ENCODE measurements at places on chromosomes 11 and 22.

- no peak for DNase-seq
Observed at GRCh38 chr11:75902631-75903030, 87.6 kb downstream of the UVRAG start.

DNA sequence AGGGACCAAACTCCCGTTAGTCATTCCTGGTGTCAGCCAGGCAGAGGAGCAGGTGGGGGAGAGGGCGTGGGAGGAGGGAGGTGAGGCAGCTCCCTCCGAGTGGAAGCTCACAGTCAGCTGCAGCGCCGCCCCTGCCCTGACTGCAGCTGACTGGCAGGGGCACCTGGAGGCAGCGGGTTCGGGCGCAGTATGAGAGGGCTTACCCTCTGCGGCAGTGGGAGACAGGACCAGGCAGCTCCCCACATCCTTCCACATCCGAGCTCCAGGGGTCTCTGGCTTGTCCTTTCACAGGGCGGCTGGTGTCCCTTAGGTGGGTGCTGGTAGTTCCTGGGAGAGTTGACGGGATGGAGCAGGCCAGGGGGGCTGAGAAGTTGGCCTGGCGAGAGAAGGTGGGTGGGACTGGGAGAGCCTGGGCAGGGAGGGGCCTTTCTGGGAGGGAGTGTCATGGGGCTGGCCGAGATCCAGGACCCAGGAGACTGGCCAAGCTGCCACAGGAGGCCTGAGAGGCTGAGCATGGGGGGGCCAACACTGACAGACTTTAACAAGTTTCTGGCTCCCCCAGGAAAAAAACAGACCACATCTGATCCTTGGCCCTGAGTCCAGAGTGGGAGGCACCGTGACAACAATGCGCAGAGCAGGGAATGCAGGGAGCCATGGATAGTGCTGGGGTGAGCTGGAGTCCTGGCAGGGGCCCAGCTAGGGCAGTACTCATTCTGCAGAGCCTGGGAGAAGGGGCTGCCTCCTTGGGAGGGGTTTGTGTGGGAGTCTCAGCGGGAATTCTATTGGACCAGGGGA lies 4.9 kb downstream of the ADORA2A start:
- DNase-seq: peak; percentile 26

GRCh38 chr11:72326151-72326848 lies 82.3 kb upstream of the PHOX2A start:
- DNase-seq: peak; percentile 38

DNA sequence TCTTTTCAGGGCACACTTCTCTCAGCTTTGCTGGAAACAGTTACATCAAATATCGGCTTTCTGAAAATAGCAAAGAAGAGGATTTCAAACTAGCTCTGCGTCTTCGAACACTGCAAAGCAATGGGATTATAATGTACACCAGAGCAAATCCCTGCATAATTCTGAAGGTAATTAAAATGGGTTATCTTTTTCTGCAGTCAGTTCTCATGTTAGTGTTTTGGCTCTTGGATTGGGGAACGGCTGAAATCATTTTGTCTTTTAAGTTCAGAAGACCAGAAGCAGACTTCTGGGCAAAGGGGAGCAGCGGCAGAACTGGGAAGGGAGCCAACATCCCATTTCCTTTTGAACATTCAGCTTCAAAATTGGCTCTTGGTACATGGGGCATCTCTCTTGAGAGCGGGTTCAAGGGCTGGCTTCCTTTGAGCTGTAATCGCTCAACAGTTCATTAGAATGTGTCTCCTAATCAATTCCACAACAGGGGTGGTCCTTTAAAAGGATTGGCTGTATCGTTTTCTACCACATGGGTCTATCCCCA lies 110.2 kb upstream of the MTNR1B start:
- DNase-seq: no peak

GRCh38 chr11:3609416-3610265 lies 32.2 kb downstream of the ART5 start:
- DNase-seq: no peak

GRCh38 chr11:104792861-104793260 lies 105.4 kb downstream of the CASP12 start:
- DNase-seq: no peak

DNA sequence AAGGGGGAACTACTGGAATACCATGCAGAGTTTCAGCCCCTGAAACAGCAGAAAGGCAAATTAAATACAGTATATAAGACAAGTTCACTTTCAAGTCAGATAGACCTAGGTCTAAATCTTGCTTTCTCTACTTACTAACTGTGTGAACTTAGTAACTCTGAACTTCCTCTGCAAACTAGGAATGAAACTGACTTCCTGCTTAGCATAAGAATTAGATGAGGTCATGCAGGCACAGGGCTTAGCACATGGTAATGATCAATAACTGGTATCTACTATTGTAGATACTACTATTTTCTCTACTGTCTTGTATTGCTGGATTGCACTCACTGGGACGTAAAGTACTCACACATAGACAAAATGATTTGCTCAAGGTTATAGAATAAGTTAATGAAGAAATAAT lies 51.5 kb upstream of the MTNR1B start:
- DNase-seq: no peak

DNA sequence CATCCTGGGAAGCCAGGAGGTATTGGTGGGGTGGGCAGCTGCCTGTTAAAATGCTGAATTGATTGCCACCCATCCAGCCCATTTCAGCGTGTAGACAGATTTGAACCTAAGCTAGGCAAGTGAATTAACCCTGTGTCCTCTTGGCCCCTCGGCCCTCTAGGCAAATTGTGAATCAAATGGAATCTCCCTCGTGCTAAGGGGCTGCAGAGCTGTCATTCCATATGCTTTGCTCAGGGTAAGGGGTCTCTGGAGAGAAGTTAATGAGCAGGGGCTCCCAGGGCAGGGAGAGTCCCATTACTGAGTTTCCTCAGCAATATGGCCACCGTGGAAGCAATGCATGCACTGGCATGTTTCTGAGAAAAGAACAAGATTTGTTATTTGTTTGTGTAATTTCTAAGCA lies 117.7 kb upstream of the RCN1 start:
- DNase-seq: no peak

DNA sequence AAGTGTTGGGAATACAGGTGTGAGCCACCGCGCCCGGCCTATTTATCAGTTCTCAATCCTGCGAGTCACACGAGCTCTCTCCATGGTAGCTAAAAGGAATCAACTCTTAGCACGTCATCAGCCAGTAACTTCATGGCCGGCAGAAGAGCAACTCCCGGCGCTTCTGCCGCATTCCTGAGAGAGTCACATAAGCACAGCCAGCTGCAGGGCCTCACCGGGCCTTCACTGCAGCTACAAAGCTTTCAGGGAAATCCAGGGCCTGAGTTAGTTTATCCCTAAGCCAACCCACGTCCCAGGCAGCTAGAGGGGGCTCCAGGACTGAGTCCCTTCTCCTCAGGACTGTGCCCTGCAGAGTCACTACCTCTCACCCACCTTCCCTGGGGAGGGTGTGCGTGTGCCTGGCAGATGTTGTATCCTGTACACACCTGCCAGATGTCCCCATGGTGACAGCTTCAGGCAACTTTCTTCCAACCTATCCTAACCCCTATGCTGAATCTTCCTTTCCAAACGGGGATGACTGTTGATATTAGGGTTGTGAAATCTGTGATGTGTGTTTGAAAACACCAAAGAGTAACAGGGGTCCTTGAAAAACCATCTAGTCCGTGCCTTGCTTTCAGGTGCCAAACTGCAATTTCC lies 45.9 kb upstream of the ARFGAP3 start:
- no peak for DNase-seq

DNA sequence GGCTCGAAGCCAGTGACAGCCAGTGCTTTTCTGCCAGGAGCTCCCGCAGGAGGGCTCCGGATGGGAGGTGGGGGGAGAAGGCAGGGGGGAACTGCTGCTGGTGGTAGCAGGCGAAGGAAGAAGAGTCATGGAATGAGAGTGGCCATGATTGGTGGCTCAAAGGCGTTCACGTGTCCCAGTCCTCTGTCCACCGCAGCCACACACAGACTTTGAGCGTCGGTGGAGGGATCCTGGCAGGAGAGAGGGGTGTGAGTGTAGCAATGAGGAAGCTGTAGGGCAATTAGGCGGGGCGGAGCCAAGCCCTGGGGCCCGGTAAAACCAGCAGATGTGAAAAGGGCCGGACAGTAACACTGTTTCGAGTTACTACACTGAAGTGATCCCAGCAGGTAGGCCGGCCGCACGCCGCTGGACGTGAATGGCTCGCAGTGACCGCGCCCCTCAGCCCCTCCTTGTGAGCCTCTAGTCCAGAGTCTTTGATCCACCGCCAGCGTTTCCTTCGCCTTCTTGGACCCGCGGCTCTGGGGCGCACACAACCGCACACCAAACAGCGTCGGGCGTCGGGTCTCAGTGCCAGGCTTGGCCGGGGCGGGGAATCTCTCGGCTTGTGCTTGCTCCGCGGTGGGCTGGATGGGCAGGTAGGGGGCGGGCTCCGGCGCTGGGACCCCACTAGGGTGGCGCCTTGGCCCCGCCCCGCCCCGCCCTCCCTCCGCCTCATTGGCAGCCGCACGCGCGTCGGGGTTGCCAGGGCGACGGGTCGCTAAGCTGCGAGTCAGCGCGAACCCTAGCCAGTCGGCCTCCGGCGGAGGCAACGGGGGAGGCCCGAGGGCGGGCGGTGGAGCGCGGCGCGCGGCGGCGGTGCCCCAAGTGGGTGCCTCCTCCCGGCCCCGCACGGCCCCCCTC lies at the start of gene LRRC10B:
Gene LRRC10B, plus strand, starts transcription at position 788 of the 900 bp plus-strand sequence. CDS start 250 bp downstream, outside the sequence.
- DNase-seq: peak; percentile 32

GRCh38 chr11:62142043-62142375 lies 18.2 kb downstream of the INCENP start:
- no peak for DNase-seq

DNA sequence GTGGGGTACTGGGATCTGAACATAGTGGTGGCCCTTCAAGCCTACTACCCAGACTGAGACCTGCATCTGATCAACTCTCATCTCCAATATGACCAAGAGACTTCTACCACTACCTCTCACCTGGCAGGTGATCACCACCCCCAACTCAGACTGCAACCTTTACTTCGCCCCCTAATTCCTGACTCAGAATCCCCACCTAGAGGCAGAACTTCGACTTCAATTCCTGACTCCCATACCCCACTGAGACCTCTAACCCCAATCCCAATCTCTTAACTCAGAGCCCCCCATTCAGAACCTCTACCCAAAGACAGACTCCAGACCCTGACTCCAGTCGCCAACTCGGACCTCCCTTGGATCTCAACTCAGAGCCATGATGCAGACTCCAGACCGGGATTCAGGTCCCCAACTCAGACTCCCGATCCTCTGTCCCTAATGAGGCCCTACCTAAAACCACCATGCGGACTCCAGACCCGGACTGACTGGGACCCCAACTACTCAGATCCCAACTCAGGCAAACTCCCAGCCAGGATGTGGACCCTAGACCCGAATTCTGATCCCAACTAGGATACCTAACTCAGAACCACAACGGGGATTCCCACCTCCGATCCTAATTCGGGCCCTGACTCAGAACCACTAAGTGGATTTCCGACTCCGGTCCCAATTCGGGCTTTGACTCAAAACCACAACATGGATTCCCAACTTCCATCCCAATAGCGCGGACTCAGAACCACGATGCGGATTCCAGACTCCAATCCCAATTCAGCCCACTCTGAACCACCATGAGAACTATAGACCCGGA lies 1.2 kb downstream of the KCNQ1OT1 start:
- no peak for DNase-seq

DNA sequence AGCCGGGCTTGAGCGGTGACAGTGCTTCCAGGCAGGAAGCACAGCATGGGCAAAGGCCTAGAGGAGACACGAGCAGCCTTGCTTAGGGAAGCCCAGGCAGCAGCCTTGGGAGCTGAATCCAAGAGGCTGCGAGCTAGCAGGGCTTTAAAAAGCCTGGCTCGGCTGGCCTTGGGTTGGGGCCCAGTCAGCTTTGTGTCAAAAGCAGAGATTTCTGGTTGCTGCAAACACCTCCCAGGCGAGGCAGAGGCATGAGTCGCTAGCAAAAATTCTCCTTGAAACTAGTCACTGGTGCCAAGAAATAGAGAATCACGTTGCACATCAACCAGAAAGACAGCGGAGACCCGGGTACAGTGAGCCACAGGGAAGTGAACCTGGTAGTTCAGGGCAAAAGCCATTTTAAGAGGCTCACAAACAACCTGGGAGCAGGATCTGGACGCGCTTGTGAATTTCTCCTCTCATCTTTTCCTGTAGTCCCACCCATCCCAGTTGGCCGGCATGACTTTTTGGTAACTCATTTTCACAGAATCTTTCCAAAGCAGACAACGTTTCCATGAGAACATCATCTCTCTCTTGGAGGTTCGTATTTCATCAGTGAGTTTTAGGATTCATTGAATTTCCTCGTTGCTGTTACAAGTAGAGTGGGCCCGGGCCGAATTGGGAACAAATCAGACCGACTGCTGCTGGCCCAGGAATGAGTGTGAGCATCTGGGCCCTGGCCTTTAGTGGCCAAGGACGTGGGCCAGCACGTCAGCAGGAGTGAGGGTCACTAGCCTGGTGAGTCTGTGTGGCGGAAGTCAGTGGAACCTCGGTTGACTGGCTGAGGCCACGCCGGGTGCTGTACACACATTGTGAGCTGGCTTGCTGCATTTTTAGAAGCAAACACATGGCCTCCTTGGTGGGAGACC lies 16.4 kb upstream of the FGF4 start:
- DNase-seq: no peak

DNA sequence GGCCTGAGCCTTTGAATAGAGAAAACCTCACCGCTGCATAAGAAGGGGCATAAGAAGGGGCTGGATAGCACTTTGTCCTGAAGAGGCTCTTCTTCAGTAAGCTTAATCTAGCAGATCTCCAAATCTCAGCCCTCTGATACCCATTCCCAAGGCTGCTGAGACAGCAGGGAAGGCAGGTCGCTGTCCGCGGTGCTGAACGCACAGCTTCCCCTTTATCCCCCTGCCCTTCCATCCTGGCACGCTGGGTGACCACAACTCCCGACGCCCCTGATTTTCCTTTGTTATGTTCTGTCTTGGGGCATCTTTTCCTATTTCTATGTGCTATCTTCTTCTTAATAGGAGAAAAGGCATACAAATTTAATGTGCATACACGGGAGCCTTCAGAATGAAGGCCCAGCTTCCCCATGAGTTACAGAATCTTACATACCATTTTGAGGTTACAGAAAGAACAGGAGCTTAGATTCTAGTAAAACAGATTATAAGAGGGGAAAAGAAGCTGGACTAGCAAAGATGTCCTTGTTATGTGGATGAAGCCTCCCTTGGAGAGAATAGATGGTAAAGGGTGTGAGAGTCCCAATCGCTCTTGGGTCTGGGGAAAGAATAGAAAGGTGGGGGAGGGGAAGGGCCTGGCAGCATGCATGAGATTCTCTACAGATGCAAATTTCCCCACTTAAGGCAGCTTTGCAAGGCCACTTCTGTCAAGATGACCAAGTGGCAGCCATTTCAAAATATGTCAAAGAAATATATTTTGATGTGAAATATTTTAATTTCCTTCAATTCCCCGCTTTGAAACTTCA lies 5.7 kb upstream of the SULT4A1 start:
- peak; percentile 9 for DNase-seq

DNA sequence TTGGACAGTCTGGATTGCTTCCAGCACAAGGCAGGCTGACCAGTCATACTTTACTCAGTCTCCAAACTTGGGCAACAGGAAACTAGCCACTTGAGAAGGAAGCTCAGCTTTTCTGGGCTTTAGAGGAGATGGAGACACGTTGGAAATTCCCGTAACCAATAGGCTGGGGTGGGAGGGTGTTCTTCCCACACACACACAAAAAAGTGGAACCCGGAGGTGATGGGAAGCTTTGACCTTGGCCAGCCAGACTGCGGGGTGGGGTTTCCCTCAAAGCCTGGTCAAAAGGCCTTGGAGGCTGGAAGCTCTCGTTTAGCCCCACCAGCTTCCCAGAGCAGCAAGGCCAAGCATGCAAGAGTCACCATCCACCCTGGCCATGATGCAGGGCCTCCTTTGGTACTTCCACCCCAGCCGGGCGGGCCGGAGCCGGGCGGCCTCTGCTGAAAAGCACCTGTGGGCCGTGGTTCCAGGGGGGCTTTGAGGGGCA lies 126.2 kb downstream of the BCR start:
- DNase-seq: no peak

GRCh38 chr22:47032091-47032943 lies 269.9 kb downstream of the TBC1D22A start:
- DNase-seq: no peak
